ENCODE measurements at places on chromosomes 4 and X.

DNA sequence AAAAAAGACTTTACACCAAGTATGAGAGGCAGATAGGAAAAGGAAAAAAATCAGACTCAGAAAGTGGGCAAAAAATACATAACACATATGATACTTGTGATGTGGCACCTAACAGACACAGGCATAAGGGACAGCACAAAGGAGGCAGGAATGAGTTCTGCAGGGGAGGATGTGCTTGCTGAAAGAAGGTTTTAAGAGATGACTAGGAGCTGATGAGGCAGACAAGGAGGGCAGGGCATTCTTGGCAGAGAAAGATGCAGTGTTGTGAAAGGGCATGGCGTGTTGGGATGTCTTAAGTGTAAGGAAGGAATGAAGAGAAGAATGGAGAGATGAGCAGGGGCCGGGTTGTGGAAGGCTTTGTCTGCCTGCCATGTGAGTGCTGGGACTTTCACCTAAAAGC, 49.7 kb upstream of the TMEM154 start:
- DNase-seq: peak; percentile 45

DNA sequence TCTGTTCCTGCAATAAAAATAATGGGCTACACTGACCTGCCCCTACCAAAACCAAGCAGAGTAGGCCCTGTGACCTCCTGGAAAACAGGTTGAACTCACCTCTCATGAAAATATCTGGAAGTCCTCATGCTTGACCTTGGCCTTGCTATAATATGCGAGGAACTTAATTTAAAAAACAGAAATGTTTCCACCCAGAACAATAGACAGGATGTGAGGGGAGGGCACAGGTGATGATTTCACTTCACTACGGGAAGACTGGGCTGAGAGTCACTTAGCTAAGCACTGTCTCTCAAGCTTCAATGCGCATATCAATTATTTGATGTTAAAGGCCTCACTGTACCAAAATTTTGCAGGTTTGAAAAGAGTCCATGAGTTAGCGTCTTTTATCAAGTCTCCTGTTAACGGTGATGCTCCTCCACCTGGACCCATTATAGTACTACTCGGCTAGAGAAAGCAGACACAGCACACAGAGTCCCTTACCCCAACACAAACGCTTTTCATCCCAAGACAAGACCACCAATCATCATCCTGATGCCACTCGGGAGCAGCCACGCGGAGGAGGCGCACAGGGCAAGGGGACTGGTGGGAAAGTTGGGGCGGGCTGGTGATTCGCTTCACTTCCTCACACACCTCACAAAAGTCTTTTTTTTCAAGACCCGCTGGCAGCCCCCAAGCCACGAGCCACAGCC, 25.9 kb downstream of the ZNF721 start:
- peak; percentile 11 for DNase-seq

DNA sequence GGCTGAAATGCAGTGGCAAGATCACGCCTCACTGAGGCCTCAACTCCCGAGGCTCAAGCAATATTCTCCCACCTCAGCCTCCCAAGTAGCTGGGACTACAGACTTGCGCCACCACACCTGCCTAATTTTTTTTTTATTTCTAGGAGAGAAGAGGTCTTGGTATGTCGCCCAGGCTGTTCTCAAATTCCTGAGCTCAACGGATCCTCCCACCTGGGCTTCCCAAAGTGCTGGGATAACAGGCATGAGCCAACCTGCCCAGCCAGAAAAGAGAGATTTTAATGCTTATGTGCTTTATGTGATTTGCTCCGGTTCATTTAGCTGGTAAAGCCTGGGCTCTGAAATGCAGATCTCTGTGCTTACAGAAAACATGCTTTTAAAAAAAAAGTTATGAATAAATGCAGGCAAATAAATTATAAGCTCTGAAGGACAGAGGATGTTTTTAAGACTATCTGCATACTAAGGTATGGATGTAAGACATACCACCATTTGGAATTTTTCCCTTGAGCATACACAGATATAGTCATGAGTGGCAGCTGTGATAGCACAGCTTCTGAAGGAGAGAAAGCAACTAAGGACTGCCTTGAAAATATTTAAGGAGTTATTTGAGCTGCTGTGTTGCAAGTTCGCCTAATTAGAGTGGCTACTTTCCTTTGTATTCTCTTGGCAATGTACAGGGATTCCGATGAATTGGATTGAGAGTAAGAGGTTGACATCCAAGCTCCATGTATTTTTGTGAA, 13.8 kb downstream of the GUCY1B1 start:
- DNase-seq: no peak

DNA sequence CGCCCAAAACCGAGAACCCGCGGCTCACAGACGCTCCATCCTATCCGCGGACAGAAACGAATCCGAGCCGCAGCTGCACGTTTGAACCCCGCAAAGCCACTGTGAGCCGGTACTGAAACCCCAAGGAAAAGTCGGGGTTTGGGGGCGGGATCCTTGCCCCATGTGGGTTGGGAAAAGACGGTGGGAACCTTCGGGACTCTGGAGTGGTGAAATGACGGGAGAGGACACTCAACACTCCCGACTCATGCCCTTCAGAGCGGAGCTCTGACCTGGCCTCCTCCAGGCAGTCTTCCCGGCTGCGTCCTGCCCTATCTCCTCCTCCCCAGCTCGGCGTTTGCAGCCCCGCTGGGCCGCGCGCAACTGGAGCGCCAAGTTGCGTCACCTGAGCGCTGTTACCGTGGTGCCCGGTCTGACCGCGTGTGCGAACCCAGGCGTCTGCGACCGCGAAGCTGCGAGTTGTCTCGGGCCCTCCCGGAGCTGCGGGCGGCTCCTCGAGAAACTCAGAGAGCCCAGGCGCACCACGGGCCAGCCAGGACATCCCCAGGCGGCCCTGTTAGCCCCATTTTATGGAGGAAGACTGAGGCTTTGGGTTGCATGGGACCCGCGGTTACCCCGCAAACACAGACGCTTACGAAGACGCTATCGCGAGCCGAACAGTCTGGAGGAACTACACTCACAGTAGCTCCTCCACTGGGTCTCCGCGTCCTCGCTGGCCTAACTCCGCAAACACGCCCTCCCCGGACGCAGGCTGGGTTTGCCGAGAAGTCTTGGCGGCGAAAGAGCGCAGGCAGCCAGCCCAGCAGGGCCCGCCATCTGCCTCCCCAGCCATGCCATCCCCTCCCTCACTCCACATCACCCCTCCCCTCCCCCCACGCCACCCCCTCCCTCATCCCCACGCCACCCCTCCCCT, 20.3 kb upstream of the HMX1 start:
- no peak for DNase-seq
